AG04450 (cell line): ENCODE measurements at places on chromosomes 7 and 10. TPM values are rescaled to one million over a fixed set of nuclear protein-coding genes. Genes with fewer than 3 reads are reported as not detected.

DNA sequence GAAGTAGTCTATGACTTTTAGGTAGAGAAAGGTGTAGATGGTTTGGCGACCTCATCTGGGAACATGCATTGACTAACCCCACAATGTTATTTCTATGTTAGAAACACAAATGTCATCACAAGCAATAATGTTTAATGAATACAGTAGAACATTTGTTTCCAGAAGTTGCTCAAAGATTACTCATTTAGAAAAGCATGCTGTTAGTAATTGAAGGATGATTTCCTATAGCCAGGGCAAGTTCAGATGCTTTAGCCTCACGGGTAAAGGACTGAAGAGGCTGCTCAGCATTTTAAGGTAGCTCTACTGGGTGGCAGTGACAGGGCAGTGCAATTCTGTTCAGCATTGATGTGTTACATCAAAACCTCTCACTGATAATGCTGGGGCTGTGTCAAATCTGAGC, 199.3 kb upstream of the FZD1 start:
- DNase-seq, result no peak

GRCh38 chr10:30999070-30999712, 32.5 kb downstream of the ZNF438 start:
- no peak for DNase-seq

Gene PDK4
- 0.04 and 0.05 TPM in 2 replicates for polyA plus RNA-seq

Gene SPDYE11
- 0.06 and 0.07 TPM in 2 replicates for polyA plus RNA-seq

Gene C1QL3
- not detected in 2 replicates for polyA plus RNA-seq

Gene SMKR1
- 0.10 and 0.24 TPM in 2 replicates for polyA plus RNA-seq

Gene GBX1
- polyA plus RNA-seq, result not detected in 2 replicates

Gene C10orf67
- 0.10 and 0.14 TPM in 2 replicates for polyA plus RNA-seq
